ENCODE measurements at places on chromosomes 7 and 10.

GRCh38 chr10:89522463-89522862 is 12.9 kb downstream of the SLC16A12 start:
- no peak for DNase-seq

GRCh38 chr7:7228472-7228871 is 46.1 kb downstream of the C1GALT1 start:
- DNase-seq, result no peak

GRCh38 chr7:147423875-147424274 is 1166.7 kb upstream of the C7orf33 start:
- DNase-seq, result no peak

GRCh38 chr10:91587710-91588638 is 44.9 kb downstream of the PPP1R3C start:
- no peak for DNase-seq

DNA sequence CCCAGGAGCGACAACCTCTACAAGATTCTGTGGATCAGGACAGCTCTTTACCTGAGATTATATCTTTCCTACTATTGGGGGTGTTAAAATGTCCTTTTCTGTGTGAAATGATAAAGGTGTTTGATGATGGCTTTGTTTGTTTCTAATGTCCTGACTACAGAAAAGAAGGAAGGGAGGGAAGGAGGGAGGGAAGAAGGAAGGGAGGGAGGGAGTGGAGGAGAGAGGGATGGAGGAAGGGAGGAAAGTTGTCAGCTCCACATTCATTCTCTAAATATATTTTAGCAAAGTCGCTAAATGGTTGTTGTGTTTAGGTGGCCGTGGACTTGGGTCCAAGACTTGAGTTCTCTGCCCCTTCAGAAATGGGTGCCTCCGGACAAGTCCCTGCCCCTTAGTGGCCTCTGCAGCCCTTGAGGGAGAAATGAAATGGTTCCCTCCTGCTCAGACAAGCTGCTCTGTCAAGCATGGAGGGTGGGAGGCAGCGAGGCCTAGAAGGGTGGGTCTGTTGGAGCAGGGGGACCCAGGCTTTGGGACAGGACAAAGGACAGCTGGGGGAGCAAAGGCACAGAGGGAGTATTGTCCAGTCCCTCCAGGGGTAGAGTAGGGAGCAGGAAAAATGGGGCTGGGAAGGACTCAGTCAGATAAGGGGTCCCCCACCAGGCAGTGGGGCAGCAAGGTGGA is 4.4 kb downstream of the RGS10 start:
- no peak for DNase-seq

GRCh38 chr7:87036985-87037384 is 22.5 kb downstream of the ELAPOR2 start:
- DNase-seq, result no peak

- no peak for DNase-seq
These were observed 5.4 kb upstream of the FAM170B start for GRCh38 chr10:49139028-49139845.

DNA sequence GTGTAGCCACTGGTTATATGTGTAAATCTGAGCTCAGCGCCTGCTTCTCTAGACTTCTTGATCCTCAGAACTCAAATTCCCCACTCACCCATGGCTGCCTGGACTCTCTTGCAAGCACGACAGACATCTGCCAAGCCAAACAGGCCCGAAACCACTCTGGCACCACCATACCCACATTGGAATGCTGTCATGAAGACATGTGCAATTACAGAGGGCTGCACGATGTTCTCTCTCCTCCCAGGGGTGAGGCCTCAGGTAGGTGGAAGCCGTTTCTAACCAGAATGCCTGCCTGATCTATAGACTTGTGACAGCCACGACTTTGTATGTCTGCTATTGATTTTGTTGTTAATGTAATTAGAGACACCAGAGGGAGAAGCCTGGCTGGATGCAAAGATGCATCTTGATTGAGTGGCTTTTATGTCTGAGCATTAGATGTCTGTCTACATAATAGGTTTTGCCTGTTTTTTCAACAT is 4.0 kb downstream of the BAMBI start:
- no peak for DNase-seq

DNA sequence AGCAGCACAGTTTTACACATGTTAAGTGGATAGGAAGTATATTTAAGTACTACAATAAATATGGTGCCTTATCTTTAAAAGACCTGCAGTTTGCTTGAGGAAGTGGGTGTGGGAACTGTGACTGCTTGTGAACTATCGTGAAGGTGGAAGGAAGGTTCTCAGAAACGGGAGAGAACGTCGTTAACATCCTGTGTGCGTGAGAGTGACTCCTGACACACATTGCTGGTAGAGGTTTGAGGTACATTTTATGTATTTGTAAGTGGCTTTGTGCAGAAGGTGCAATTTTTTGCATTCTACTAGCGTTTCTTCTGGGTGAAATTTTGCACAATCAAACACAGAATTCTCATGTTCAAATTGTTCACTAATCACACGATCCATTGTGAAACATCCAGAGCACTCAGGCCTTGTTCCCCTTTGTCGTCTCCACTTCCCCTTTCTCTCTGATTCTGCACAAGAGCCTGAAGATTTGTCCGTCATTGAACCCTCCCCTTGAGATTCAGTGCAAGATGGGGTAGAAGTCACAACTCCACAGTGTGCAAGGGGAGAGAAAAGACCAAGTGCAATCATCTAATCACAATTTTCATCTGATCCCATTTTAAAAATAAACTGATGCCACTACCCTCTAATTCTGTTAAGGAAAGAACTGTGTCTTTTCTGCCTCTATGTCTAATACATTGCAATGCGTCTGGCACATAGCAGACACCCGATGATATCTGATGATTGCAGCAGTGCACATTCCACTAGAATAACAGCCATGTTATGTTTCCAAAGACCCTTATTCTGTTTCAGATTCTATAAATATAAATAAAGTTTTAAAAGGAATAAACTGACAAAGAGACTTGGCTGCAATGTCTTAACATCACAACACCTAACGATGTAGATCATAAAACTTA is 279.9 kb downstream of the NEBL start:
- DNase-seq, result no peak

- no peak for DNase-seq
These were observed 456.4 kb upstream of the PFKP start for GRCh38 chr10:2610946-2611345.

- no peak for DNase-seq
These were observed 11.3 kb upstream of the AKR1C2 start for GRCh38 chr10:5014936-5015335.

DNA sequence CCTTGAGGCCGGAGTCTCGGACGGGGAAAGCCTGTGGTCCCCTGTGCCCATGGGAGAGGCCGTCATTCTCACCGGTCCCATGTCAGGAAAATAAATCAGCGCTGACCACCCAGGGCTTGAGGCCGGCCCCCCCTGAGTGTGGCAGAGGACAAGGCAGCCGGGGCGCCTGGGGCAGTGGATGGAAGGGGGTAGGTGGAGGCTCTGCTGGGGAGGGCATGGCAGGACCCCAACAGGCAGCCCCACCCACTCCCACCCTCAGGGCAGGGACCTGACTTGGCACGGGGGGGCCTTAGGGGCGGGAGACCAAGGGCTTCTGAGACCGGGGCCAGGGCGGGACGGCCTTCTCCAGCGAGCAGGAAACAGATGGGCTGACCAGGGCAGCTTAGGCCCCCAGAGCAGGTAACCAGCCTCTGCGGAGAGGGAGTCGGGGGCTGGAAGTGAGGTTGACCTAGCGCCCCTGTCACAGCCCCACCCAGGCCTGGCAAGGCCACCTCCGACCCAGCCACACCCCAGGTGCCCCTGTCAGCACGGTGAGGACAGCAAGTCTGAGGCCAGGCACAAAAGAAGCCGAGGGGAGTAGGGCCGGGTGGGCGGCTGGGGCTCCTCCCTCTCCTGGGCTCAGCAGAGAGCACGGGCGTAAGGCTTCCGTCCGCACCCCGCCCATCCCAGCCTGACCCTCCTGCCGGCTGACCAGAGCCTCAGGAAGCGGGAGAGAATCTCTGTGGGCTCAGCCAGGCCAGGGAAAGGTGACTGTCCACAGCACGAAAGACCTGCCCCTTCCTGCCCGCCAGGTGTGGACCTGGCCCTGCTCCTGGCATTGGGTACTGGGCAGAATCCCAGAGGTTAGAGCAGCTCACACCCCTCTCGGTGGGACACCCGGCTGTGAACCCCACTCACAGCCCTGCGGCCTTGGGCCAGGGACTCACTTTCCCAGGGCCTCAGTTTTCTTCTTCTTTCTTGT is 87.4 kb downstream of the FOXL3 start:
- DNase-seq, result no peak

Measured in effector CD8-positive, alpha-beta T cell (primary cell).